ENCODE measurements at places on chromosomes 7 and 10.

- DNase-seq = no peak
These were observed 13.8 kb downstream of the BAIAP2L1 start for GRCh38 chr7:98387131-98387530.

GRCh38 chr10:21399392-21400035 is 126.0 kb downstream of the SKIDA1 start:
- DNase-seq = no peak

GRCh38 chr10:10734356-10735064 is 283.2 kb upstream of the CELF2 start:
- no peak for DNase-seq

DNA sequence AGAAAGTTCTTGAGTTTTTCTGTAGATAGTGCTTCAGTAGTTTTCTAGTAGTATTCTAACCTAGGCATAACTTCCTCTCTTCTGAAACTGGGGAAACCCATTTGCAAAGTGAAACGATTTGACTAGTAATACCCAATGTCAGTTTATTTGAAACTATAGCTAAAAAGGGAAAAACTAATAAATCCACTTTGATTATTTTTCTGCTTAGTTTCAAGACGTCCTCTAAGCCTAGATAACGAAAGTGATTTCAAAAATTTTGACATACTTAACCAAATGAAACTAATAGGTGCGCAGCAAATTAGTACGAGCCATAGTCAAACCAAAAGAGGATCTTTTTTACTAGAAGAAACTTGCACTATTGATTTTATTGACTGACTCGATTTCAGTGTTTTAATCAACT is 9.8 kb upstream of the SP8 start:
- no peak for DNase-seq

DNA sequence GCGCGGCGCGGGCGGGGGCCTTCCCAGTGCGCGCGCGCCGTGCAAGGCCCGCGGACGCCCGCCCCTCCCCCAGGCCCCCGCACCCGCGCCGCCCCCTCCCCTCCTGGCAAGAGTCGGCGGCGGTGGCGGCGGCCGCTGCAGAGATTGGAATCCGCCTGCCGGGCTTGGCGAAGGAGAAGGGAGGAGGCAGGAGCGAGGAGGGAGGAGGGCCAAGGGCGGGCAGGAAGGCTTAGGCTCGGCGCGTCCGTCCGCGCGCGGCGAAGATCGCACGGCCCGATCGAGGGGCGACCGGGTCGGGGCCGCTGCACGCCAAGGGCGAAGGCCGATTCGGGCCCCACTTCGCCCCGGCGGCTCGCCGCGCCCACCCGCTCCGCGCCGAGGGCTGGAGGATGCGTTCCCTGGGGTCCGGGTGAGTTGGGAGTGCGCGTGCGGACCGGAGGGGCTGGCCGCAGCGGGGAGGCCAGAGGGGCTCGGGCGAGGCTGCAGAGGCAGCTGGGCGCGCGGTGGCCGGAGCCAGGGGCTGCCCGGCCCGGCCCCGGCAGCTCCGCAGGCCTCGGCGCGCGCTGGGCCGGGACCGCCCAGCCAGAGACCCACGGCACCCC is at the start of gene BMPR1A:
Gene BMPR1A (plus strand): TSS at position 109 of the 602 bp plus-strand sequence. CDS start 119,400 bp downstream, outside the sequence.
- no peak for DNase-seq

GRCh38 chr10:24857031-24857725 is 95.2 kb downstream of the PRTFDC1 start:
- no peak for DNase-seq

GRCh38 chr7:22296265-22296566 is 60.7 kb downstream of the RAPGEF5 start:
- no peak for DNase-seq

DNA sequence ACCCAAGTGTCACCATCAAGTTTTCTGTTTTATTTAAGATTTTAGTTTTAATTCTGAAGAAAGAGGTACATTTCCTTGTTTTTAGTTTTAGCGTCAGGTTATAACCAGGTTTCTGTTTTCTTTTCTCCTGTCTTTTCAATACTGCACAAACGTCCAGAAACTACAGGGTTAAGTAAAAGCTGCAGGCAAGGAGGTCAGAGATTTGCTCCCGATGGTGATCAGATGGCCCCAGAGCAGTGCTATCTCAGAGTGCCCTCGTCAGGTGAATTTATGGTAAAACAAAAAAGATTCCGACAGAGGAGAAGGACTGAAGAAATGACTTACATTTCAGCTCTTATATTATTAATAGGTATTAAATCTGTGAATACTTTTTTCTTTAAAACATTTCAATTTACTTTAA is 128.2 kb downstream of the STRA8 start:
- DNase-seq = no peak

DNA sequence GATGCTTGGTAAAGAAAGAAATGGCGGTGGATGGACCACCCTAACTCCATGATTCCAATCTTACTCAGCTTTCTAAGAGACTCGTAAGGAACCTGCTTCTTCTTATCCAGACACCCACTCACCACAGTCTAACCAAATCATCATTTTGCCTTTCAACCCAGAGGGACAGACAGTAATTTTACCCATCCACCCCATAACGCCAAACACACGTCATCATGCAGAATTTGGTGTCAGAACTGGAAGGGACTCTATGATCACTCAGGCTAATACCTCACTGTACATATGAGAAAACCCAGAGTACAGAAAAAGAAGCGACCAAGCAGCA is 388 bp downstream of the ECD start:
- DNase-seq = no peak

Data from GM19239 (cell line).